GOT3 (cell line): ENCODE measurements at places on chromosomes 7 and 10.

GRCh38 chr7:151867912-151868311 is 9.0 kb downstream of the PRKAG2 start:
- DNase-seq = no peak

GRCh38 chr10:83533290-83533689 is 606.0 kb upstream of the GHITM start:
- DNase-seq = no peak

GRCh38 chr10:48880016-48880705 is 59.5 kb downstream of the LRRC18 start:
- no peak for DNase-seq

- no peak for DNase-seq
Measured at GRCh38 chr10:68301790-68302502, 29.9 kb upstream of the HNRNPH3 start.

DNA sequence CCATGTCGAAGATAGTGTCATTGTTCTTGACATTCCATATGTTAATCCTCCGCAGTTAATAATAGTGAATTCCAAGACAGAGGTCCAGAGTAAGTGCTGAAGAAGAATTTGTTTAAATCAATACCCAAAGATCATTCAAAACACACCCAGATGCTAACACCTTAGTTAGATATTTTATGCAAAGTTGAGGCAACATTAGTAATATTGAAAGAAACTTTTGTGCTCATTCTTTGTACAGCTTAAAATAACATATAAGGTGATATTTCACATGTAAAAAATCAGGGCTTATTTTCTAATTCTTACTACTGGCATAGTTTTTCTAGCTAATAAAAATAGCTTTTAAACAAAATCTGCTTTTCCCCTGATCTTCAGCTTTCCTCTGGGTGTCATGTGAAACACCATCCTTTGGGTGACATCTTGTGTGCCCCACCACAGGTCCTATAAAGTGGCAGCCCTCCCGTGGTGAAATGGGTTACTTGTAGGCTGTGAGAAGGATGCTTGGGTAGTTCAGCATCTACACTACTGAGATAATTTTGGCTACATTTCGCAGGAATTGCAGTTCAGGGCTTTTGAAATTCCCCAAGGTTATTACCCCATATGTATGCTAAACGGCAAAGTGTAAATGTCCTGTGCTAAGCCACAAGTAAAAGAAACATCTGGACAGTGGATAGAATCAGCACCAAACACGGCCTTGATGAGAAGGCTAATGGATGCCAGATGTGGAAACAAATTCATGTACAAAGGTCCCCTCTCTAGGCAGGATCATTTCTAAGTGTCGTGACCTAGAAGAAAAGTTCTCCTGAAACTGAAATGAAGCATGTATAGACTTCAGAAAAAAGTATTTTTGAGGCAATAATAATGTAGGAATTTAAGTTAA is 105.4 kb downstream of the GRM3 start:
- no peak for DNase-seq

DNA sequence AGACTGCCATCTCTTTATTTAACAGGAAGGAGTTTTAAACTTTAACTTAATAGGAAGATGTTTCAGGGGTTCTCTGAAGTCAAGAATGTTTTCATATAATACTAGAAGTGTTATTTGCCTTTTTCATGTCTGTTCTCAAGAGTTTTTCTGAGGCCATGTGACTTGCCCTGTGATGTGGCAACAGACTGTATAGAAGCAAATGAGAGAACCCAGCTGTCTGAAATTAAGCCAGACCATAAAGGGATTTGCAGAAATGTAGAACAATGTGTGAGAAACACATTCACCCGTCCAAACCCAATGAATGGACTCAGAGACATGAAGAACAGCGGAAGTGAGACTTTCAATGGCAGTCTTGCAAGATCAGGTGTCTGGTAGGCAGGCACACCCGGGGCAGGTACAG is 23.8 kb downstream of the MAPK8 start:
- no peak for DNase-seq
